Right lung (tissue), 10 donors: ENCODE measurements at places on chromosomes 7 and 10.
A peak's percentile ranks its signal among the peaks of the same experiment; 100 is the strongest.

GRCh38 chr7:116560021-116560970 lies 35.5 kb downstream of the CAV1 start:
- DNase-seq = no peak

- no peak for DNase-seq
Observed at GRCh38 chr10:29839826-29840515, 205.2 kb upstream of the SVIL start.

DNA sequence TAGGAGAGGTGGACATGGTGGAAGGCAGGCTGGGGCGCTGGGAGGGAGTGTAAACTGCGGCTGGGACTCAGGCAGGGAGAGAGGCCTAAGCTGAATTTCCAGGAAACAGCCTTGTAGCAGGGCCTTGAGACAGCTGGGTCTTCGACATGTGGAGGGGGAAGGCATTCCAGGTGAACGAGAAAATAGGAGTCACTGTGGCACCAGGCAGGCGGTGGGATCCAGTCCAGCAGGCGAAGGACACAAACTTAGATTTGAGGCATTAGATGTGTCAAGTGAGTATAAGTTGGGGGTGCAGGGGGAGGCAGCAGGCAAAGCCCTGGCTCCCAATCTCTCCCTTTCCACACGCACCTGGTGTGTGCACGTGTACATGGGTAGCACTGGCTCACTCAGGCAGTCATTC lies 105.3 kb downstream of the PTPN20 start:
- no peak for DNase-seq

GRCh38 chr7:13028036-13028824 lies 340.8 kb downstream of the ARL4A start:
- no peak for DNase-seq

DNA sequence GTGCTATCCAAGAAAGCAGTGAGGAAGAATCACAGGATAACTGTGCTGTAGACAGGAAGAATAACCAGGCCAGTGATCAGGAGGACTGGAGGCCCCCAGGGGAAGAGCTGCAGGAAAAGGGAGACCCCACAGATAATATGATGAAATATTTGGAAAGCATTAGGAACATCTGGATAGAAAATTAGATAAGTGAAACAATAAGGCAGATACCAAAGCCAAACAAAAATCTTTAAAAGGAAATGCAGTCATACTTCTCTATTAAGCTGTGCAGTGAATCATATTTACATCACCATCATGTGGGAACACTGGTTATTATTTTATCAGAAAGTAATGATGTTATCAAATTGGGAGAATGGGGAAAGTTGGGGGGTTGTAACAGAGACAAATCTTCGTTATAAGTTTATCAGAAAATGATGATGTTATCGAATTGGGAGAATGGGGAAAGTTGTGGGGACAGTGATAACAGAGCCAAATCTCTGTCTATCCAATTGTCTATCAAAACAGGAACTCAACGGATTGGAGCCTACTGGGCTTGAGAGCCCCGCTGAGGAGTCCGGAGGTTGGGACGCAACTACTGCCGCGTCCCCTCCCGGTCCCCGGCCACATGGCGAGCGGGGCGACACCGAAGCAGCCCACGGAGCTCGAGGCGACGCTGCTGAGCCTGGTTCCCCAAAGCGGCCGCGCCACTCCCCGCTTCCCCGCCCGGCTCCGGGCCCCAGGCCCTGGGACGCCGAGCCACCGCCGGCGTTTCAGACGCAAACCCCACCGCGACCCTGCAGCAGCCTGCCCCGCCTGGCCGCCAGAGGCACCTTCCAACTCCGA lies 14.0 kb upstream of the RALA start:
- DNase-seq = peak; percentile 29

GRCh38 chr10:122280156-122280555 lies 9.1 kb downstream of the BTBD16 start:
- no peak for DNase-seq

DNA sequence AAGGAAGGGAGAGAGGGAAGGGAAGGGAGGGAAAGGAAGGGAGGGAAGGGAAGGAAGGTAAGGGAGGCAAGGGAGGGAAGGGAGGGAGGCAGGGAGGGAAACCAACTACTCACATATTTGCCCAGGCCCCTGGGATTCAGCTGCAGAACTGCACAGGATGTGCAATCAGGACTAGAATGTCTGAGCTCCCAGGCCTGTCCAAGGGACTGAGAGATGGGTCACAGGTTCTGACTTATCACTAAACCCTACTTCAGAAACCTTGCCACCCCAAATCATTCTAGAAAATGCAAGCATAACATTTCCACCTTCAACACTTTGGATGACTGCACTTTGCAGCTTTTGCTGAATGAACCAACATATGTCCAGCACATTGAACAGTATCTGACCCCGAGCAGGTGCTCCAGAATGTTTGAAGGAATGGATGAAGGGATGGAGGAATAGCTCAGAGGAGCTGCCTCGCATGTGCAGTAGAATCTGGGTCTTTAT lies 245.3 kb downstream of the KCNMA1 start:
- DNase-seq = no peak
